ENCODE measurements at places on chromosomes 2 and 18. TPM values are rescaled to one million over a fixed set of nuclear protein-coding genes. Genes with fewer than 3 reads are reported as not detected.

The CCDC121 gene
- polyA plus RNA-seq, result 2.6 TPM

The CDH20 gene
- polyA plus RNA-seq, result 0.21 TPM

The ABCB11 gene
- polyA plus RNA-seq, result 0.09 TPM

The AQP12B gene
- polyA plus RNA-seq, result 0.11 TPM

The TUBA4A gene
- 102 TPM for polyA plus RNA-seq
